NCI-H2081 (cell line): ENCODE measurements at places on chromosomes 16 and 17.
A peak's percentile ranks its signal among the peaks of the same experiment; 100 is the strongest.

DNA sequence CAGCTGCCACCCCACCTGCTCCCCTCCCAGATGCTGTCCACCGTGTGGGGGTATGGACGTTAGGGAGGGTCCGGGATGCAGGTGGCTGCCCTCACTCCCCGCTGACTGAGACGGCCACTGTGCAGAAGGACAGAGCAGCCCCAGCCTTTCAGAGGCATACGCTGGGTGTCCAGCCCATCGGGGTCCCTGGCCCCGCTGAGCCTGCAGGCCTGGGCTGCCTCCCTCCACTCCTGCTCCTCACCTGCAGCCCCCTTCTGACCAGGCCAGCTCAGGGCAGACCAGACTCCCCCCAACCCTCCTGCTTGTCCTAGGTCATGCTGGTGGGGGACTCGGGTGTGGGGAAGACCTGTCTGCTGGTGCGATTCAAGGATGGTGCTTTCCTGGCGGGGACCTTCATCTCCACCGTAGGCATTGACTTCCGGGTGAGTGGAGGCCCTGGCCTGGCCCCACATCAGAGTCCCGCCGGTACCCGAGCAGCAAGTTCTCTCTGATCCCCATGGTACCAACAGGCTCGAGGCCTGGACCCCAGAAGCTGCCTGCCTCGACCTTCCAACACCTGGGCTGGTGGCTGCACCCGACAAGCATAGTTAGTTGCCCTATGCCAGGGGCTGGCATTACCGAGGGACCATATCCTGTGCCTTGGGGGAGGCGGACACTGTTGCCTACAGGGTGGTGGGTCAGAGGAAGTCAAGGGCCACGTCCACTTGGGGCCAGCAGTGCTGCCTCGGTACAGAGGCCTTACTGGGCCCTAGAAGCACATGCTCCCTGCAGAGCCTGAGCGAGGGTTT lies 1.4 kb downstream of the RAB26 start:
- DNase-seq: no peak

DNA sequence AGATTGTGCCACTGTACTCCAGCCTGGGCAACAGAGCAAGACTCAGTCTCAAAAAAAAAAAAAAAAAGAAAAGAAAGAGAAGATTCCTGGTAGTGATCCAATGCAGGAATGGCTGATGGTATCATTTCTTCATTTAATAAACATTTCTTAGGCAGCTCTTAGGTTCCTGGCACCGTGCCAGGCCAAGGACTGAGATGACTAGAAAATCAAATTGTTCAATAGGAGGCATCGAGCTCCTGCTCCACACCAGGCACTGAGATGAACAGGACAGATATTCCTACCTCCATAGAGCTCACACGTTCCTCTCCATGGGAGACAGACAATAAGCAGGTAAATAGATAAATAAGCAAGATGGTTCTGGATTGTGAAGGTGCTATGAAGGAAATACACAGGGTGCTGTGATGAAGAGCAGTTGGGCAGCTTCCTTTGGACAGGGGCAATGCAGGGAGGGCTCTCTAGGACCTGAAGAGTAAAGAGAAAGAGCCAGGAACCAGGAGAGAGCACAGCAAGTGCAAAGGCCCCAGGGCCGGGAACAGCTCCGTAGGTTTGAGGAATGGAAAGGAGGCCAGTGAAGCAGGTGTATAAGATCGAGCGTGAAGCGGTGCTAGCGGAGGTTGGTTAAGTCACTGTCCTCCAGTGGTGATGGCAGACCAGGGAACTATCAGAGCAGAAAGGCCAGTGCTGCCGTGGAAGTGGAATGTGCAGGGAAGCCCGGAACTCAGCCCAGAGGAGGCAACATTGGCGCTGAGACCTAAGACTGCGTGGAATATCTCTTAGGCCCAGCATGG lies 26.5 kb upstream of the CRHR1 start:
- DNase-seq: no peak

DNA sequence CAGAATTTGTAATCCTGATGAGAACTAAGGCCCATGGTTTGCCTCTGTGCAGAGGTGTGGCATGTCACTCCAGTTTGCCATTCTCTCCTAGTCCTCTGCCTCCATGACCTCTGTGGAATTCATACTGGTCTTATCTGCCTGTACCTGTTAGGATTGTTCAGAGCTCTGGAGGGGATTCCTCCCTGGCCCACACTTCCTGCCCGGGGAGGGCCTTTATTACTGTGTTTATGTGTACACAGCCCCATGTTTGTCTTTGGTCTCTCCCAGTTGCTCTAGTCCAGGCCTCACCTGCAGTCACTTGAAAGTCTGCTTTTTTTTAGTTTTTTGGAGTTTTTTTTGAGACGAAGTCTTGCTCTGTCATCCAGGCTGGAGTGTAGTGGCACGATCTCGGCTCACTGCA lies 36.4 kb downstream of the RHBDL3 start:
- no peak for DNase-seq

DNA sequence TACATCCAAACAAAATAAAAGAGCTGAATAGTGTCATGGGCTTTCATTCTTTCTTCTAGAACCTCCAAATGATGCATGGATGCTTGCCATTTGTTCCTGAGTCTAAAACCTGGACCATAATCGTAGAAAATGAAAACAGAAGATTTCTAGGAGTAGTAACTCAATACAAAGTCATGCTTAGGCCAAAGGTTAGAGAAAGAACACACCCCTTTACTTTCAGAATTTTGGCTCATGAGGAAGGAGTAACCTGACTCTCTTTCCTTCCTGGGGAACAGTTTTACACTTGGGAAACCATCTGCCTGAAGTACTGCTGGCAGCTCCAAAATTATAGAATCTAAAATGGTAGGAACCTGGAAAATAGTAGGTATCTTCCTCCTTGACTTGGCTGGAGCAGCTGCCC lies 137.2 kb downstream of the SNX11 start:
- DNase-seq: no peak

DNA sequence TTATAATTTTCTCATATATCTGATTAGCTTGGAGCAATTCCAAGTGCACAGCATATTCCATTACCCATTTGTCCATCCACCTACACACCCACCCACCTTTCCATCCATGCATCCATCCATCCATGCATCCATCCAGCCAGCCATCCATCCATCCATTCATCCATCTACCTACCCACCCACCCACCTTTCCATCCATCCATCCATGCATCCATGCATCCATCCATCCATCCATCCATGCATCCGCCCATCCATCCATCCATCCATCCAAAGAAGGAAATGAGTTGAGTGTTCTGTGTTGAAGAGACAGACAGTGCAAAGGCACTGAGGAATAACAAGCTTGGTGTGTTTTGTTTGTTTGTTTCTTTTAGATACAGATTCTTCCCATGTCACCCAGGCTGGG lies 78.7 kb upstream of the FAM20A start:
- no peak for DNase-seq

DNA sequence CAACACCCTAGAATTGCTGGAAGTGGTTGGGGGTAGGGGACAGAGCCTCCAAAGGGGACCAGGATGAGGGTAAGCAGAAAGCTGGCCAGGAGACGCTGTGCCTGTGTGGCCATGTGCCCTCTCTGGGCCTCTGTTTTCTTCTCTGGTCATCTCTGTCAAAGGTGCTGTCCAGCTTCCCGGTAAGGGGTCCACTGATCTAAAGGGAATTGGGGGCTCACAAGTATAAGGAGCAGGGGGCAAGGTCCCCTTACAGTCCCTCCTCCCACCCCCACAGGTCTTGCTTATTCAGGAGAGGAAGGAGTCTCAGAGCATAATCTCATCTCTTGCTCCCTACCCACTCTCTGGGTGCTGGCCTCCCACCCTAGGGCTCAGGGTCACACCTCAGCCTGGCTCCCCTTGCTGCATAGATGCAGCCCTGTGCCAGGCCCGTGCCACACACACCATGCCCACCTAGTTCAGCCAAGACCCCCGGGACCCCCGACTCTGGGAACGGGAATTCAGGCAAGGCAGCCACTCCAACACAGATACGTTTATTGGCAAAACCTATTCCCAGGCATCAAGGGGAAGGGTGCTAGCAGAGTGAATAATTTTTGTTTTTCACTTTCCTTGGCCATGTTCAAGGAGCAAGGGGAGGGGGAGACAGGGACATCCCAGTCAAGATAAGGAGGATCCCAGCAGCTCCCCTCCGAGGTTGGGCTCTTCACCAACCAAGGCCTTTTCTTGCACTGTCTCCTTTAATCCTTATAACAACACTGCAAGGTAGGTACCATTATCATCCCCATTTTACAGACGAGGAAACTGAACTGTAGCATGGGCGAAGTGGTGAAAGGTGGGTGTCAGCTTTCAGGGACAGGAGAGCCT lies 19.8 kb downstream of the SLC4A1 start:
- DNase-seq: no peak

GRCh38 chr16:13898233-13898632 lies 21.7 kb upstream of the ERCC4 start:
- DNase-seq: no peak

DNA sequence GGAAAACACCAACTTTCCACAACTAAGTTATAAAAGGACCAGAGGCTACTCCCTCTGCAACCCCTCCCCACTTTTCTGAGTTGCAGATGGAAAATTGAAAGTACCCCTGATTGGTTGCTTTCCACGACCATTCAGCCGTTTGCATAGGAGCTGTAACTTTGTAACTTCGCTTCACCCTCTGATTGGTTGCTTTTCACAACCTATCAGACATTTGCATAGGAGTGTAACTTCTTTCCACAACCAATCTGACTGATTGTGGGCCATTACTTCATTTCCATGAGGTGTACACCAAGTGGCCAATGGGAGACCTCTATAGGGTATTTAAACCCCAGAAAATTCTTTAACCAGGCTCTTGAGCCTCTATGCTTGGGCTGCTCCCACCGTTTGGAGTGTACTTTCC lies 644.1 kb downstream of the WWOX start:
- no peak for DNase-seq

- no peak for DNase-seq
Measured at GRCh38 chr16:84500531-84500930, 3.9 kb downstream of the MEAK7 start.

GRCh38 chr16:84732674-84733352 lies 33.0 kb downstream of the USP10 start:
- DNase-seq: no peak

- DNase-seq: no peak
Measured at GRCh38 chr16:77414752-77415231, 20.0 kb downstream of the ADAMTS18 start.

- DNase-seq: no peak
Measured at GRCh38 chr16:50961952-50962351, 189.1 kb downstream of the SALL1 start.

DNA sequence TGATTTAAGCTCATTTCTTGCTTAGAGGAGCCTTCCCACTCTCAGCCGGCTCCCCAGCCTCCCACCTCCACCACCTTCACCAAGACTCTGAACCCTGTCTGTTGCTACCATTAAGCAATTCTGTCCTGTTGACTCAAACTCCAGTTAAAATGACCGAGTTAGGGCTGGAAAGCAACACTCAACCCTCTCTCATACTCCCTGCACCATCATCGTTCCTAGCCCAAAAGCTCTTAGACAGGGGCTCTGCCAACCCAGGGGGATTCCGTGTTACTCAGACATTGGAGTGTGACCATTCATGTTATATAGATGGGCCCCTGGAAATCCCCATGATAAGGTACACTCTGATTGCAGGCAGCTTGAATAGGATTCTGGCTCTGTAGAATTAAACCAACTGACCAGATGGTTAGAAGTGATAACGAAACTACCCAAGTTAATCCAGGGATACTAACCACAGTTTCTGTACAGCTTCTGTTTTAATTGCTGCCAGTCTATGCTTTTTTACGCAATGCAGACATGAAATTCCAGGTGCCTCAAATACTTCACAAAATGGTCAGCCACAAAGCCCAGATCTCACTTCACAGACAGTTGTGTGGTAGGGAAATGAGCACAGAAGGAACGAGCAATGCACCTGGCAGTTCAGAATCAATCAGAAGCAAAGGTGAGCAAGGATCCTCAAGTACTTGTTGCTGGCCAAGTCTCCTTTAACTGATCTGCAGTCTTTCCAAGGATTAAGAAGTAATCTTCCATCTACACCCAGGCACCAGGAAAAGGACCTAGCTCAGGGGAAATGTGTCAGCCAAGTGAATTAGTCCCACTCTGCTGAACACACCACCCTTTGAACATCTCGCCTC lies 2.1 kb downstream of the SSTR2 start:
- DNase-seq: no peak

DNA sequence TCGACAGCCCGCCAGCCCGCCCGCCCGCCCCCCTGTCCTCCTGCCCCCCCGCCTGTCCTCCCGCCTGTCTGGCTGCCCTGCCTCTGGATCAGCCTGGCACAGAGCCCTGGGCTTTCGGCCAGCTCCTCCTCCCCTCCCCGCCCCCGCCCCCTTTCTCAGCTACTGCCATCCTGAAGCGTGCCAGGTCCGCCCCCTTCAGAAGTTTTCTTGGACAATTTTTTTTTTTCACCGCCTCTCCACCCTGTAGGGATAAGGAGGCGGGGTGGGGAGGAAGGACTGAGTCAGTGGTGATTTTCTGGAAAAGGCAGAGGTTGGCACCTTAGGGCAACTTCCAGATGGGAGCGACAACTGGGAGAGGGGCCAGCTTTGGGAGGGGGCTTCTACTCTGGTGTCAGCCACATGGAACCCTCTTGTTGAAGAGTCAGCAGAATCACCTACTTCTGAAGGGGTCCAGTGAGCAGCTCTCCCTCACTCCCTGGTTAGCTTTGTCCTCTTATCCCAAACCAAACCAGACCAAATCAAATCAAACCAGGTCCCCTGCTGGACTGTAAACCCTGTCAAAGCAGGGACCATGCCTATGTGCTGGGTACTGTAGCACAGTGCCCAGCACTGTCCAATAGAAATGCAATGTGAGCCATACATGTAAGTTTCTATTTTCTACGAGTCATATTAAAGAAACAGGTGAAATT lies 19.7 kb downstream of the IGF2BP1 start:
- peak; percentile 6 for DNase-seq

- DNase-seq: peak; percentile 20
Measured at GRCh38 chr17:45221081-45222013, at the start of gene FMNL1. TSS of gene FMNL1 (plus strand) at chr17:45221885. CDS start at chr17:45222125, 240 bp downstream.

- DNase-seq: no peak
Measured at GRCh38 chr16:69840975-69841374, 78.8 kb downstream of the WWP2 start.

DNA sequence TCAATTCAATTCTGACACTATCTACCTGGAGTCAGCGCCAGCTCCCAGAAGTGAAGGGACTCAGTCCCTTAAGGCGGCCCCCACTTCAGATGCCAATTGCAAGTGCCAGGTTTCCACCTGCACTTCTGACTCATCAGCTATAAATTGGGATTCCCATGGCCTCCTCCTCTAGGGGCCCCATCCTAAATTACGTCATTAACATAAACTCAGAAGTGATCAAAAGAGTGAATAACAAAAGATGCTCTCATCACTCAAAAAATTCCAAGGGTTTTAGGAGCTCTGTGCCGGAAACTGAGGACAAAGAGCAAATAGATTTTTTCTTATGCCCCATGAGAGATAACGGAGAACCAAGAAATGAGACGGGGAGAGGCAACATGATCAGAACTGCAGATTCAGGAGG lies 148.6 kb upstream of the IRX6 start:
- DNase-seq: no peak

- DNase-seq: peak; percentile 91
Measured at GRCh38 chr17:81991684-81992305, 14.4 kb downstream of the ASPSCR1 start.

DNA sequence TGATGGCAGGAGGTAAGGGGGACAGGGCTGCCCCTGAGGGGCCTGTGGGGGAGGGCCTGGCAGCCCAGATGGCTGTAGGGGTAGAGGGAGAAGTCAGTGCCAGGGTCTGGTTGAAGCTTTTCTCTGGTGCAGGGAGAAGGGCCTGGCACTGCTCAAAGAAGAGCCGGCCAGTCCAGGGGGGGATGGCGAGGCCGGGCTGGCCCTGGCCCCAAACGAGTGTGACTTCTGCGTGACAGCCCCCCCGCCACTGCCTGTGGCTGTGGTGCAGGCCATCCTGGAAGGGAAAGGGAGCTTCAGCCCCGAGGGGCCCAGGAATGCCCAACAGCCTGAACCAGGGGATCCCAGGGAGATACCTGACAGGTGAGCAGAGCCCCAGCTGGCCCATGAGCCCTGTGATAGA lies 2.8 kb upstream of the NOL3 start:
- DNase-seq: no peak
